Stimulated activated CD4-positive, alpha-beta T cell treated with anti-CD3 and anti-CD28 coated beads, TNF-alpha, amount 100 ng/mL, for 1 hour (primary cell): ENCODE measurements at places on chromosomes 2 and 18.

GRCh38 chr2:105886029-105886454 is 141.3 kb downstream of the NCK2 start:
- no peak for DNase-seq

GRCh38 chr18:63315876-63316275 is 3.7 kb downstream of the BCL2 start:
- no peak for DNase-seq

DNA sequence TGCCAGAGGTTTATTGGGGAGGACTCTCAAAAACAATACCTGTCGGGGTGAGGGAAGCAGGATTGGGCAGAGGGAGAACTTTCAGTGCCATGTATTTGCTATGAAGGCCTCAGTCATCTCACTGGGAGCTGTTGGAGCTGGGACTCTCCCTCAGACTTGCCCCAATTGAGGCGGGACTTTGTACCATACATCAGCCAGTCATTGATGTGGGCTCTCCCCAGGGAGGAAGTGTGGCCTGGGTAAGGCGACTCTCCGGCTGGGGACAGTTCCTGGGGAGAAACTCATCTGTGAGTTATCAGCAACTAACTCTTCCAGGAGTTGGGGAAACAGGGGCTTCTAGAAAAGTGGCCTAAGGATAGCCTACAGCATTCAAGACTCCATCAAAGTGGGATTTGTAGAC is 66.5 kb downstream of the FTCDNL1 start:
- DNase-seq: no peak

DNA sequence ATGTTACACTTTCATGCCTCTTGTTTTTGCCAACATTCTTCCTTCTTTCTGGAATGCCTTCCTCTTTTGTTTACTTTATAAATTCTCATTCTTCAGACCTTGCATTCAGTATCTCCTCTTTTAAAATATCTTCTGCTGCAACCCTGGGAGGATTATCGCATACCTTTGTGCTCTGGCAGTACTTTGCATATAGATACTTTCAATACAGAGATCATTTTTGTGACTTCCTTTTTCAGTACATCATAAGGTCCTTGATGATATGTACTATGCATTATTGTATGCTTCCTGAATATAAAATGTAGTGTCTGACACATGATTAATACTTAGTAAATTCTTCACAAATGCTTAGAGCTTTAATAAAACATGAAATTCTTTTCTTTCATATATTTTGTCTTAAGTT is 538.7 kb downstream of the TRIB2 start:
- DNase-seq: no peak

DNA sequence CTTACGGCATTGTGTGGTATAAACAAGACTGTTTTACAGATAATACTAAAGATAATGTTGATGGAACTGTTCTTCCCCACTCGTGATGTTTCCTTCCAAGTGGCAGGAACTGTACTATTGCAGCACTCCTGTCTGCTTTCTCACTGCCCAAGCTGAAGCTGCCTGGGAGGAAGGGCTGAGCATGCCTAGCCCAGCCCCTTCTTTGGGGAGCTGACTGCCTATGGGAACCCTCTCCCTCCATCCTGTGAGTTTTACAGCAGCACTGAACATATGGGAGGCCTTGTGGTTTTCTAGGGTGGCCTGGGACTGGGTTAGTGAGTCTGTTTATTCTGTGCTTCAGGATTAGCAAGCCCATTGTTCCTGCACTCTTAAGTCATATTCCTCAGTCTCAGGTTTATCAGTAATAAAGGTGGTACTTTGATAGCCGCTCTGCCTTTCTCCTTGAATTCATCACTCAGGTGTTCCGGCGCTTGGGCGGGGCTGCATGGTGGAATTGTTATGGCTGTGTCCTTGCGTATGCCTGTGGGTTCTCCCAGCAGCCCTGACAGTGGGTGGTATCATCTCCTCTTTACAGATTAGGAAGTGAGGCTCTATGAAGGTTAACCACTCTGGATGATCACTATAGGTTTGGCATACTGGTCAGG is 379.7 kb downstream of the PTPRM start:
- DNase-seq: no peak
